Activated B cell treated with CpG ODN at 0.5 μM for 24 hours (primary cell): ENCODE measurements at places on chromosomes 11 and 22. TPM values are rescaled to one million over a fixed set of nuclear protein-coding genes. Genes with fewer than 3 reads are reported as not detected.

GRCh38 chr11:78727816-78728215 is 153.2 kb upstream of the NARS2 start:
- DNase-seq = no peak

SELENOH gene
- 210 and 224 TPM in 2 replicates for total RNA-seq

CADM1 gene
- total RNA-seq = 0.86 and 0.91 TPM in 2 replicates

DNA sequence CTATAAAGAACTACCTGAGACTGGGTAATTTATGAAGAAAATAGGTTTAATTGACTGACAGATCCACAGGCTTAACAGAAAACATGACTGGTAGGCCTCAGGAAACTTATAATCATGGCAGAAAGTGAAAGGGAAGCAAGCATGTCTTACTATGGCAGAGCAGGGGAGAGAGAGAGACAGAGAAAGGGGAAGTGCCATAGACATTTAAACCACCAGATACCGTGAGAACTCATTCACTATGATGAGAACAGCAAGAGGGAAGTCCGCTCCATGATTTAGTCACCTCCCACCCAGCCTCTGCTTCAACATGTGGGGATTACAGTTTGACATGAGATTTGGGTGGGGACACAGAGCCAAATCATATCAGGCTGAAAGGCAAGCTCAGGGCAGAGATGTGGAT is 327.1 kb upstream of the DDI1 start:
- no peak for DNase-seq

- no peak for DNase-seq
Measured at GRCh38 chr11:20056950-20057943, 103.0 kb downstream of the DBX1 start.

MUC2 gene
- total RNA-seq = not detected in 2 replicates
